ENCODE measurements at places on chromosomes 1 and 21.

GRCh38 chr1:228105996-228106799, 2.9 kb downstream of the MRPL55 start:
- no peak for DNase-seq
- no peak overlapping the region for H3K27ac ChIP-seq
- H3K4me3 ChIP-seq: no peak overlapping the region
- H3K4me1 ChIP-seq: peaks cover 21% of the 10 kb centered on the region
- no peaks in the 10 kb centered on the region for H3K27me3 ChIP-seq
- H3K36me3 ChIP-seq: peaks cover 19% of the 10 kb centered on the region

GRCh38 chr1:98870959-98871903, 133.4 kb downstream of the PLPPR5 start:
- H3K4me3 ChIP-seq: no peak overlapping the region
- H3K36me3 ChIP-seq: no peaks in the 10 kb centered on the region
- H3K27ac ChIP-seq: no peak overlapping the region
- DNase-seq: no peak
- no peaks in the 10 kb centered on the region for H3K4me1 ChIP-seq

- no peaks in the 10 kb centered on the region for H3K36me3 ChIP-seq
- H3K27me3 ChIP-seq: no peaks in the 10 kb centered on the region
- no peak for DNase-seq
- no peak overlapping the region for H3K4me3 ChIP-seq
- H3K27ac ChIP-seq: no peak overlapping the region
Measured at GRCh38 chr1:186275822-186276221, 99.2 kb downstream of the TPR start.

GRCh38 chr1:242005866-242006535, 7.1 kb upstream of the MAP1LC3C start:
- H3K4me3 ChIP-seq: no peak overlapping the region
- H3K36me3 ChIP-seq: no peaks in the 10 kb centered on the region
- peak overlapping the region; percentile 51 for H3K27ac ChIP-seq
- no peaks in the 10 kb centered on the region for H3K27me3 ChIP-seq
- no peaks in the 10 kb centered on the region for H3K4me1 ChIP-seq
- peak; percentile 77 for DNase-seq

- no peaks in the 10 kb centered on the region for H3K4me1 ChIP-seq
- H3K27me3 ChIP-seq: no peaks in the 10 kb centered on the region
- no peak overlapping the region for H3K4me3 ChIP-seq
- no peaks in the 10 kb centered on the region for H3K36me3 ChIP-seq
Measured at GRCh38 chr1:17820198-17820597, 65.1 kb downstream of the ACTL8 start.

- H3K4me3 ChIP-seq: no peak overlapping the region
- H3K4me1 ChIP-seq: peaks cover 3% of the 10 kb centered on the region
- H3K36me3 ChIP-seq: no peaks in the 10 kb centered on the region
- no peak overlapping the region for H3K27ac ChIP-seq
Measured at GRCh38 chr1:205604059-205604458, 27.8 kb downstream of the ELK4 start.

- no peak for DNase-seq
- H3K27ac ChIP-seq: no peak overlapping the region
- no peaks in the 10 kb centered on the region for H3K27me3 ChIP-seq
Measured at GRCh38 chr1:117466761-117467160, 99.5 kb downstream of the MAN1A2 start.

DNA sequence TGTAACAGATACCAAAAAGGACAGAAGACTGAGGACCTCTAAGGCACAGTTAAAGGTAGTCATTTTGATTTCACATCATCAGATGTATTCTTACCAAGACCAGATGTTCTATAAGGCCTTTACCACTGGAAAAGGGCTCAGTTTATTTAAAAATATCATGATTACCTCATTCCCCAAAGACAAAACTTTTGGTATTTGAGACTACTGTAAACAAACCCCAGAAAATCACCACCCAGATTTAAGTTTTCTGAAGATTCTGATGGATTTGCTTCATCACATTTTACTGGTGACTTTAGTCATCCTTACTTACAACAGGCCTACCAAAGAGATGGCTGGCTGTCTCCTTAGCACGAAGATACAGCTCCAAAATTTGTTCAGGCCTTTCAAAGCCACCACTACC, 8.3 kb downstream of the ENAH start:
- no peak overlapping the region for H3K27ac ChIP-seq
- H3K27me3 ChIP-seq: no peaks in the 10 kb centered on the region
- DNase-seq: no peak
- peaks cover 4% of the 10 kb centered on the region for H3K36me3 ChIP-seq
- no peaks in the 10 kb centered on the region for H3K4me1 ChIP-seq

DNA sequence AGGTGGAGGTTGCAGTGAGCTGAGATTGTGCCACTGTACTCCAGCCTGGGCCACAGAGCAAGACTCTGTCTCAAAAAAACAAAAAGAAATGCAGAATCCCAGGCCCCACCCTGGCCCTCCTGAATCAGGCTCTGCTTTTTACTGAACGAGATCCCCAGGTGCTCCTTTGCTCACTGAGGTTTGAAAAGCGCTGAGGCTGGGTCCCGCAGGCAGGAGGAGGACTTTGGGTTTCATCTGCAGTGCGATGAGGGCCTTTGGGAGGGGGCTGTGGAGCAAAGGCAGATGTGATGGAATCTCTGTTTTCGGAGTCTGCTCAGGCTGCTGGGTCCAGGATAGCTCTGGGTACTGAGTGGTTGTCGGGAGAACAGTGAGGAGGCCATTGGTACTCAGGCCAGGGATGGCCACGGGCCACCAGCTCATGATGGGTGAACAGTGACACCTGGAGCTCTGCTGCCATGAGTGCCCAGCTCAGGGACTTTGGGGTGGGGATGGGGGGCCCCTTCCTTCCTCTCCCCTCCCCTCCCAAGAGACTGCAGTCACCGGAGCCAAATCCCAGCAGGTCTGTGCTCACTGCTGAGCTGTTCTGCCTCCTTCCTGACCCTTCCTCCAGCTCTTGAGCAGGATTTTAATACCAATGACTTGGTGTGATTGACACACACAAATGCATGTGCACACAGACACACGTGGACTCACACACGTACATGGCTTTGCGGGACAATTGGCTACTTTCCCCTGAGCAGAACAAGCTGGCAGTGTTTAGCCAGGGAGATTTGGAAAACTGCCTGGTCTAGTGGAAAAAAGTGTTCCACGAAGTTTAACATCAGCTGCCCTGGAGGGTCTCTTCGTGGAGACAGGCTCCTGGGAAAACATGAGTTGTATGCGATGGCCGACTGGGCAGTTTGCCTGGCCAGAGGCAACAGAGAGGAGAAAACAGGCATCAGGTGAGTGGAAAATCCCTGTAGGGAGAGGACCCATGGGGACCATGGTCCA, 3.6 kb upstream of the DHRS3 start:
- H3K27me3 ChIP-seq: no peaks in the 10 kb centered on the region
- no peak overlapping the region for H3K27ac ChIP-seq
- no peaks in the 10 kb centered on the region for H3K36me3 ChIP-seq
- peaks cover 10% of the 10 kb centered on the region for H3K4me1 ChIP-seq

- no peak for DNase-seq
- H3K36me3 ChIP-seq: no peaks in the 10 kb centered on the region
- no peaks in the 10 kb centered on the region for H3K27me3 ChIP-seq
- no peak overlapping the region for H3K4me3 ChIP-seq
- H3K27ac ChIP-seq: no peak overlapping the region
- H3K4me1 ChIP-seq: no peaks in the 10 kb centered on the region
Measured at GRCh38 chr1:91172541-91172940, 150.7 kb upstream of the ZNF644 start.

- H3K27ac ChIP-seq: no peak overlapping the region
- H3K27me3 ChIP-seq: no peaks in the 10 kb centered on the region
- peak; percentile 65 for DNase-seq
- no peaks in the 10 kb centered on the region for H3K4me1 ChIP-seq
Measured at GRCh38 chr1:196550731-196551130, 57.5 kb downstream of the KCNT2 start.

Measured in trophoblast cell (in vitro differentiated cells and primary cell).